Mesenteric fat pad (tissue), 1 donor: ENCODE measurements at places on chromosomes 6 and 20. TPM values are rescaled to one million over a fixed set of nuclear protein-coding genes. Genes with fewer than 3 reads are reported as not detected.

Gene CDK19
- total RNA-seq, result 11.9 TPM

Gene CTAGE9
- total RNA-seq, result not detected

Gene WFDC5
- total RNA-seq, result not detected

Gene TPX2
- 1.1 TPM for total RNA-seq

Gene TSHZ2
- total RNA-seq, result 60.5 TPM

Gene CASS4
- 3.1 TPM for total RNA-seq

Gene RSPO4
- not detected for total RNA-seq

Gene SLC22A7
- total RNA-seq, result not detected

Gene CDC40
- 19.2 TPM for total RNA-seq

Gene SYNDIG1
- total RNA-seq, result 0.77 TPM

Gene ANKS1A
- 21.9 TPM for total RNA-seq

Gene FBXL4
- total RNA-seq, result 17.0 TPM

Gene TBXT
- not detected for total RNA-seq

Gene FAXC
- not detected for total RNA-seq

Gene SLC16A10
- 30.3 TPM for total RNA-seq

Gene PLTP
- total RNA-seq, result 373 TPM

Gene C6orf141
- 3.9 TPM for total RNA-seq

Gene SLC17A1
- not detected for total RNA-seq

Gene C6orf132
- 1.3 TPM for total RNA-seq

Gene POU5F1
- 0.93 TPM for total RNA-seq
